Aorta (tissue), 5 donors: ENCODE measurements at places on chromosomes 11 and 22. TPM values are rescaled to one million over a fixed set of nuclear protein-coding genes. Genes with fewer than 3 reads are reported as not detected.

GRCh38 chr22:44610071-44610470, 91.9 kb upstream of the PRR5 start:
- no peak for DNase-seq

The OR51E1 gene
- not detected for polyA plus RNA-seq

- no peak for DNase-seq
These were observed 31.6 kb downstream of the NTM start for GRCh38 chr11:131402040-131402439.

The PDHX gene
- 15.3 TPM for polyA plus RNA-seq

DNA sequence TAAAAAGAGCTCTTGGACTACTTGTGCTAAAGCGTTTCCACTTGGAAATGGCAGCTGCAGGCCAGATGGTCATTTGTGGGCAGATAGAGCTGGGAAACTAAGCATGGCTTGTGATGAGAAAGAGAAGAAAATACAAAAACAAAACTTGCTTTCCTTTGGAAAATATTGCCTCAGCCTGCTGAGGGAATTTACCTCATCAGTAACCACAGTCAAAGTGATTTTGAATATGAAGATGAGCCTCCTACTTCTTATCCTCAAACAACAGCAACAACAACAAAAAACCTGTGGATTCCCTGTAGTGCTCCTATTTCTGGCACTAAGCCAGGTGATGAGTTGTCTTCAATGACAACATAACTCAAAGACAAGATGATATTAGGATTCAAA, 62.7 kb upstream of the FIBIN start:
- DNase-seq: no peak

- no peak for DNase-seq
These were observed 49.3 kb upstream of the RDX start for GRCh38 chr11:110345743-110346142.

- no peak for DNase-seq
These were observed 25.6 kb upstream of the ZDHHC13 start for GRCh38 chr11:19091366-19091765.

DNA sequence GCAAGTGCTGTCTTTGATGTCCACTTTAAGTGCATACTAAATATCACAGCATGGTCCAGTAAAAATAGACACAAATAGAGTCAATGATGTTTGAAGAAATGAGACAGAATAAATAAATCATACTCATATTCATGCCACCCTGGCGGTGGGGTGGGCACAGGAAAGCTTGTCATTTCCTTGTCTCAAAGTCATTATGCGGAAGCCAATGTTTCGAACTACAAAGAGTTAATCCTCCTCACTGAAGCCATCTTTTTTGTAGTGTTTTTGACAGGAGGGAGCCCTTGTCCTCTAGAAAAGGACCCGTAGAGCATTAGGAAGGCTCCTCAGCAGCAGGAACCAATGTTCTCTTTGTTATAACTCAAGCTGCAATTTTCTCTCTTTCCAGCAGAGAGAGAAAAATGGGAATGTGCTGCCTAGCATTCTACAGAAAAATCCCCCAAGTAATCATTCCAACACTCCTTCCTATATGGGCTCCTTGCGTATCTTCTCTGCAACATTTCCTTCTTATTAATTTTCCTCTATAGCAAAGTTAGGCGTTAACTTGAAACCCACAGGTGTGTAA, 30.6 kb downstream of the SC5D start:
- no peak for DNase-seq

GRCh38 chr11:109769858-109770257, 323.3 kb upstream of the ZC3H12C start:
- no peak for DNase-seq

- no peak for DNase-seq
These were observed 261.5 kb downstream of the LARGE1 start for GRCh38 chr22:33658775-33659174.

The ZNF214 gene
- 1.2 TPM for polyA plus RNA-seq

The MRGPRX4 gene
- polyA plus RNA-seq: not detected

DNA sequence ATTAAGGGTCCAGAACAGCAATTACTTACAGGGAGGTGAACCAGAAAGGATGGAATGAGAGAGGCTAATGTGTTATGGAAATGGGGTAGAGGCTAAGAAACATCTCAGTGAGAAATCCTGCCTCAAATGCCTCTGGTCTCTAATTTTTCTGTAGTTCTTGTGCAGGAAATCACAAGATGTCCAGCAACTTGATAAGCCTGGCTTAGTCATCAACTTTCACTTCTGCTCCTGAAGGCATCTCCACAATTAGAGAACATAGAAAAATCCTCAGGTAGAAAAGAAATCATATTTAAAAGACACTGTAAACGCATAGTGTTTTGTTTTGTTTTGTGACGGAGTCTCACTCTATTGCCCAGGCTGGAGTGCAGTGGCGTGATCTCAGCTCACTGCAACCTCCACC, 18.7 kb downstream of the MRGPRX4 start:
- DNase-seq: no peak

DNA sequence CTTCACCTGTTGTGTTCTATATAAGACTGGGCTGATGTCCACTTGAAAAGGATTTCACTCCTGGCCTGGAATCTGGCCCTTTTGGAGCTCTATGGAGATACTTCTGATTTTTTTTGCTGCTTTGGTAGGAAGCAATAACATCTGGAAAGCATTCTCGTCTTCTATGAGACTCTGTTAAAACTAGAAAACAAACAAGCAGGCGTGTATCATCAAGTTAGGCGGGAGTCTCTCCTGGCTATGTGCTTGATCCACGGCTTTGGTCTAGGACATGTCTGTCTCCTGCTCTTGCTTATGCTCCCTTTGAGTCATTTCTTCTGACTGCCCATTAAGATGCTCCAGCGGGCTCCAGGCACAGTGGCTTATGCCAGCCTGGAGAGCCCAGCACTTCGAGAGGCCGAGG, 121.4 kb upstream of the TTC12 start:
- no peak for DNase-seq

The GRIA4 gene
- not detected for polyA plus RNA-seq

- no peak for DNase-seq
These were observed 84.3 kb downstream of the SNX19 start for GRCh38 chr11:130831976-130832375.

The ANO1 gene
- polyA plus RNA-seq: 73.9 TPM

The MS4A6E gene
- not detected for polyA plus RNA-seq

- DNase-seq: peak; percentile 57
These were observed 43.8 kb upstream of the KCNQ1OT1 start for GRCh38 chr11:2743427-2744110.

- DNase-seq: no peak
These were observed 103.7 kb downstream of the PICALM start for GRCh38 chr11:85965202-85965601.

- DNase-seq: no peak
These were observed 18.6 kb downstream of the RTN3 start for GRCh38 chr11:63699896-63700295.

- no peak for DNase-seq
These were observed 23.2 kb upstream of the BIRC3 start for GRCh38 chr11:102293873-102294601.

The LSP1 gene
- 40.4 TPM for polyA plus RNA-seq

- DNase-seq: no peak
These were observed 14.0 kb upstream of the SMIM38 start for GRCh38 chr11:69141742-69142141.

DNA sequence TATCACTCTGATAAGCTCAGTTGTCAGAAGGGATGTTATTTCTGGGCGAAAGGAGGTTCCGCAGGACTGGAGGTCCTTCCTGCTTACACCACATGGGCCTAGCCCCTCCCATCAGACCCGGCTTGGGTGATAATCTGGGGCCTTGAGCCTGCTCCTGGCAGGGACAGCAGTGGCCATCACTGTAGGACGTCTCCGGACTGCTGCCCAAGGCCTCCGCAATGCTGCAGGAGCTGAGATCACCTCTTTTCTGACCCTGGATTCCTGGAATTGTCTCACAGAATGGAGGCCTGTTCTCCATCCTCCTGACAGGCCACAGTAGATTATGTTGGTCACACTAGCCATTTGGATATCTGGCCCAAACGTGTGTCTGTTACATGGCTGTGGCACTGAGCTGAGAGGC, 9.2 kb upstream of the BIK start:
- DNase-seq: no peak

DNA sequence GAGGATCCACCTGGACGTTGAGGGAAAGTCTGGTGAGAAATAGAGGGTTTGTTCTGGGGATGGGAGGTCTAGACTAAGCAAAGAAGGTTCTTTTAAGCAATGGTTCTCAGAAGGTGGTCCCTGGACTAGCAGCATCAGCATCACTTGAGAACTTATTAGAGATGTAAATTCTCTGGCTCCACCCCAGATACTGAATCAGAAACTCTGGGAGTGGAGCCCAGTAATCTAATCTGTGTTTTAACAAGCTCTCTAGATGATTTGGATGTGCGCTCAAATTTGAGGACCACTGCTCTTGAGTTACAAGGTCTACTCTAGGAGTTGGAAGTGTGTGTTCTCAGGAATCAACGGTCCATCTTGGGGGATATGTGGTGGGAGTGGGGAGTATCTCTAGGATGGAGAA, 3.3 kb upstream of the ABCG4 start:
- DNase-seq: no peak
